LNCaP clone FGC (cell line): ENCODE measurements at places on chromosomes 3 and 15.

DNA sequence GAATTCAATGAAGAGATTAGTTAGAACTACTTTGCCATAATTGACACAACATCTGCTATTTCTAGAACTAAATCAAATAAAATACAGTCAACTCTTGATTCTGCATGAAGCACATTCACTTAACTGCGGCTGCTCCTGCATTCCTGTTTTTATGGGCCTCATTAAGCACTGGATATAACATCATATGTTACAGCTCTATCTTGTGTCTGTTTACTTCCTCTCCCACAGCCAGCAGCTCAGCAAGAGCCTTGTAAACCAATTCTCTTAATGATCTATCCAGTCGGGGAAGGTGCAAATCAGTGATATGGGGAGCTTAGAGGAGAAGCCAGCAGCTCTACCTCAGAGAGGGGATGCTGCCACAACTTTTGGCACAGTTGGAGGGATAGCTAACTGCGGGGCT lies 329.2 kb downstream of the ARRDC4 start:
- peak; percentile 30 for DNase-seq

DNA sequence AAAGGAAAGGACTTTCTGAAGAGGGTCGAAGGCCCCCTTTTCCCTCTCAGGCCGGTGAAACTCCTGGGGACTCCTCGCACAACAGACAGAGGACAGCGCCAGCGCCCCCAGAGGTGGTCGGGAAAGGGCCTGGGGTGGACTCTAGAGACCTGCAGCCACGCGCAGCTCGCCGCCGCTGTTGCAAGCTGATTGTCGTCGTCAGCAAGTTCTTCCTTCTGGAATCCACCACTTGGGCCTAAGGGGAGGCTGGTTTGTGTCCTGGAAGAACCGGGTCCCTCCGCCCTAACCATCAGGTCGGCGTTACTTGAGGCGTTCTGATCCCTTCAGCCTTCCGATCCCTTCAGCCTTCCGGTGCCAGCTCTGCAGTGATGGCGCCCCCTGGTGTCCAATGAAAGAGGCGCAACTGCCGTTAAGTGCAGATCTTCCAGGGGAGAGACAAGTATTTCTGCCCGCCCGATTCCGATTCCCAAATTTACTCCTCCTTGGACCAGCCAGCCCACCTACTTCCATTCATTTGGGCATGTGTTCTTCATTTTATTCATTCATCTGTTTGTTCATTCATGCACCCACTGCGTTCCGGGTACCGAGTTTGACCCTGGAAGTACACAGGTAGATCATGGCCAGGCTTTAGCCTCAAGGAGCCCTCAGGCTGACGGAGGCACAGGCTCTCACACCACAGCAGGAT lies 77.2 kb upstream of the SLC6A11 start:
- DNase-seq, result peak; percentile 6

- no peak for DNase-seq
Measured at GRCh38 chr15:31477301-31477700, 150.7 kb downstream of the KLF13 start.

GRCh38 chr3:78736863-78737262 lies 1030.9 kb downstream of the ROBO1 start:
- no peak for DNase-seq

DNA sequence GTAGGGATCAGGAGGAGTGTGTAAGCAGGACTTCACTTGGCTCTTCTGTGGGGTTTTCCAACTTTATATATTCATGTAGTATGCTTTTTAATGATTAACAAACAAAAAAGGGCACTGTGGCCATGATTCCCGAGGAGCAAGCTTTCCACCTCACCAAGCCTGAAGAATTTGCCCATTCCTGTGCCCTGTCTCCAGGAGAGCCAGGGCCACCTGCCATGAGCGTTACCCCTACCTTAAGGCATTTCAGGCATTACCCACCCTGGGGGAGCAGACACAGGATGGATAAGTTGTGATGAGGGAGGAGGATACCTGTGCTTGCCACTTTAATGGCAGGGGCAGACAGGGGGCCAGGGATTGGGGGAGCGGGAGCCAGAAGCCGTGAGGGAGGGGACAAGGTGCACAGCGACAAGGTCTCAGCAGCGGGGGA lies 3.0 kb downstream of the TRPM1 start:
- DNase-seq, result no peak

- DNase-seq, result no peak
Measured at GRCh38 chr3:196931828-196932587, 10.3 kb downstream of the NCBP2 start.

DNA sequence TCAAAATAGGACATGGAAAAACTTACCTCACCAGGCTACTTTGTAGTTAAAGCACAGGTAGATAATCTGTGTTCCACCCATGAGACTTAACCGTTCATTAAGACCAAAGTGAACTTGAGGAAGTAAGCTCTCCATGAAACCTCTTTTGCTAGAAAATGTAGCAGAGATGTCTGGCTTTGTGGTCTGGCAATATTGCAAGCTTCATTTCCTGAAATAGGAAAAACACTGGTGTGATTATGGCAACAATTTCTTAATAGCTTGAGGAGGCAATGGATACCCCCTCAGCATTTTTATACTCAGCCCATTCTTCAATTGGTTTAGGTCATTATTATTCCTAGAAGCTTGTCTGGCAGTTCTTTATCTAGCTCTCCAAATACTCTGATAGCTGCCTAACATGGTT lies 957.3 kb downstream of the IGSF11 start:
- no peak for DNase-seq

DNA sequence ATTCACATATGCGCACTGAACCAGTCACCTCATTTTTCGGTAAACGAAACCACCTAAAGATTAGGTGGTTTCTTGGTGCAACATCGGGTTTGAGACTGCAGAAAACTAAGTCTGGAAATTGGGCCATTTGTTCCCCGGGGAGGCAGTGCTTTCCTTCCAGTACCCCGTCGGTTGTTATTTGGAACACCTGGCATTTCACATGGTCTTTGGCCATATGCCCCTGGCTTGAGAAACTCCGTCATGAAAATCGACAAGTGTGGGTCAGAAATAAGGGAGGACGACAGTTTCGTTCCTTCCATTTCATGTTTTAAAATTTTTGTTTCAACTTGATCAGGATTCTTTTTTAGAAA lies 544 bp upstream of the GATM start:
- no peak for DNase-seq

- DNase-seq, result no peak
Measured at GRCh38 chr3:59515966-59516365, 466.1 kb upstream of the CFAP20DC start.

- no peak for DNase-seq
Measured at GRCh38 chr3:29426302-29427226, 145.7 kb downstream of the RBMS3 start.

DNA sequence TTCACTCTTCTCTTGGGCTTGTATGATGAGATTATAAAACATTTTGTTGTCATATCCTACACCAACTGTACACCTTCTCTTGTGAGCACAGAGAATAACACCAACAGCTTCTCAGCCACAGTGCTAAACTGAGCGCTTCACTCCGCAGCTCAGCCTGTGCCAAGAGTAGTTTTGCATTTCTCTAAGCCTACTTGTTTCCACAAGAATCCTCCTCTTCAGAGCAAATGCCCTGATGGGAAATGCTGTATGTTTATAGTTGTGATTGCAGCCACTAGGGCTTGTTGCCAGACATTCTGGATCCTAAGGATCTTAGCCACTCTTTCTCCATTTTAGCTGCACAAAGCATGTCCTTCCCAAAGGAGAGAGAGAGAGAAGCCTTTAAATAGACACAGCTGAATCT lies 138.8 kb upstream of the PLXND1 start:
- no peak for DNase-seq

DNA sequence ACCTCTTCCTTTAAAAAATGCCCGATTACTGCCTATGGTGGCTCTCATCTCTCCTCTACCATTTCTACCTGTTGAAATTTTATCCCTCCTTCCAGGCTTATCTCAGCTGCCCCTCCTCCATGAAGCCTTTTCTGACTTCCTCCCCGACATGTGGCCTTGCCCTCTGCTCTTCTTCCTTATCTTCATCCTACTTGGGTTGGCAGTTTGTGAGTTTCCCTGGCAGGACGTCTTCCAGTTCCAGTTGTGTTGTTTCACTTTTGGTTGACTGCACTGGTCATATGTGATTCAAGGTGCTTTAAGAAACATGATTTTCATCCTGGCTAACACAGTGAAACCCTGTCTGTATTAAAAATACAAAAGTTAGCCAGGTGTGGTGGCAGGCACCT lies 4.4 kb downstream of the DLL4 start:
- DNase-seq, result no peak

GRCh38 chr15:25391971-25392721 lies 46.7 kb downstream of the UBE3A start:
- DNase-seq, result no peak

DNA sequence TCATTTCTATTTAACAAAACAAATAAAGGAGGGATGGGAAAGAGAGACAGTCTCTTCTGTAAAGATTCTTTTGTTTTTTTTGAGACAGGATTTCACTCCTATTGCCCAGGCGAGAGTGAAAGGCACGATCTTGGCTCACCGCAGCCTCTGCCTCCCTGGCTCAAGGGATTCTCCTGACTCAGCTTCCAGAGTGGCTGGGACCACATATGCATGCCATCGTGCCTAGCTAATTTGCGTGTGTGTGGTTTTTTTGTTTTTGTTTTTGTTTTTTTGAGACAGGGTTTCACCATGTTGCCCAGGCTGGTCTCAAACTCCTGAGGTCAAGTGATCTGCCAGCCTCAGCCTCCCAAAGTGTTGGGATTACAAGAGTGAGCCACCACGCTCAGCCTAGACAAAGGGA lies 23.3 kb downstream of the STAG1 start:
- DNase-seq, result no peak

DNA sequence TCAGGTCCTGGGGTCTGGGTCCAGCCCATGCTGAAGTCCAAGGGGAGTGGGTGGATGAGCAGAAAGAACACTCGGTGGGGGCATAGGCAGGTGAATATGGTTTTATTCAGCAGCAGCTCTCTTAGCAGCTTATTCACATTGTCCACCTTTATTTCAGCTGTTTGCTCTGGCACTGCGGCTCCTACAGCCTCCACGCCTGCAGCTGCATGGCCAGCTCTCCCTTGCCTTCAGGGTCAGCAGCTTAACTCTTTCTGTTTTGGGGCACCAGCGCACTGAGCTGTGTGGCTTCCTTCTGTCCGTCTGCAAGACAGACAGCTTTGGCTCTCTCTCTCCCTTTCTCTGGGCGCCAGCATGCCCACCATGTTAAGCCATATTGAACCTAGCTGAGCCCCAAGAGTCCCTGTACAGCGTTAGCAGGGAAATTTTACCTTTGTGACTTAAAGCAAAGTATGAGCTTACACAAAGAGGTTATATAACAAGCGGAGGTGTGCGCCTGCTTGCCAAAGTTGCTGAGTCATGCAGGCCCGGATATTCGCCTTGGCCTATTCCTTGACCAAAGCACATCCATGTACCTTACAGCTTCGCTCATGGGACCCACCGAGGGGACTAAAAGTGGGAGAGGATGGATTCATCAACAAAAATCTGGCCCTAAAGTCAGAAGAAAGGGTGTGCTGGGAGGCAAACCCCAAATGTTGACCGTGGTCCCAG lies 170.1 kb upstream of the PFN2 start:
- no peak for DNase-seq

DNA sequence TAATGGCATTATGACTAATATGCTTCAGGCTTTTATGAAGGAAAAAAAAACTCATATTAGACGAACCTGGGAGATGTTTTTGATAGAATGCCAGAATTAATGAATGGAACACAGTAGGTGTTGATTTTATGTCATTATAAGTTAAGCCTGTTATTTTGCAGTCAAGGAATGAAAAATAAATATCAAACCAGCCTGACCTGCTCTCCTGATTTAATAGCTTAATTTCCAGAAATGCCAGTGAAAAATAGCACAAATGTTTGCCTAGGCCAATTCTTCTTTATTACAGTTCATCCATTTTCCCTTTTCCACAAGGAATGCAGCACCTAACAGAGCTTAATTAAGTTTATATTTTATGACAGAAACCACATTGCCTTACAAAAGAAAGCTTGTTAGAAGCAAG lies 292.0 kb downstream of the TBL1XR1 start:
- DNase-seq, result no peak

- DNase-seq, result no peak
Measured at GRCh38 chr3:158994386-158994785, 192.5 kb downstream of the MFSD1 start.

- no peak for DNase-seq
Measured at GRCh38 chr3:5115506-5116162, 6.5 kb upstream of the ARL8B start.

GRCh38 chr3:178901204-178901603 lies 170.4 kb downstream of the ZMAT3 start:
- no peak for DNase-seq

- DNase-seq, result no peak
Measured at GRCh38 chr15:96582473-96582872, 252.0 kb downstream of the NR2F2 start.

- peak; percentile 100 for DNase-seq
Measured at GRCh38 chr3:36993326-36994283, at the start of gene MLH1. MLH1 (plus strand) TSS chr3:36993518; CDS start chr3:36993548, 30 bp downstream.

GRCh38 chr3:22887664-22888291 lies 315.3 kb upstream of the UBE2E2 start:
- DNase-seq, result peak; percentile 23

- no peak for DNase-seq
Measured at GRCh38 chr3:32026593-32026992, 45.0 kb downstream of the ZNF860 start.

DNA sequence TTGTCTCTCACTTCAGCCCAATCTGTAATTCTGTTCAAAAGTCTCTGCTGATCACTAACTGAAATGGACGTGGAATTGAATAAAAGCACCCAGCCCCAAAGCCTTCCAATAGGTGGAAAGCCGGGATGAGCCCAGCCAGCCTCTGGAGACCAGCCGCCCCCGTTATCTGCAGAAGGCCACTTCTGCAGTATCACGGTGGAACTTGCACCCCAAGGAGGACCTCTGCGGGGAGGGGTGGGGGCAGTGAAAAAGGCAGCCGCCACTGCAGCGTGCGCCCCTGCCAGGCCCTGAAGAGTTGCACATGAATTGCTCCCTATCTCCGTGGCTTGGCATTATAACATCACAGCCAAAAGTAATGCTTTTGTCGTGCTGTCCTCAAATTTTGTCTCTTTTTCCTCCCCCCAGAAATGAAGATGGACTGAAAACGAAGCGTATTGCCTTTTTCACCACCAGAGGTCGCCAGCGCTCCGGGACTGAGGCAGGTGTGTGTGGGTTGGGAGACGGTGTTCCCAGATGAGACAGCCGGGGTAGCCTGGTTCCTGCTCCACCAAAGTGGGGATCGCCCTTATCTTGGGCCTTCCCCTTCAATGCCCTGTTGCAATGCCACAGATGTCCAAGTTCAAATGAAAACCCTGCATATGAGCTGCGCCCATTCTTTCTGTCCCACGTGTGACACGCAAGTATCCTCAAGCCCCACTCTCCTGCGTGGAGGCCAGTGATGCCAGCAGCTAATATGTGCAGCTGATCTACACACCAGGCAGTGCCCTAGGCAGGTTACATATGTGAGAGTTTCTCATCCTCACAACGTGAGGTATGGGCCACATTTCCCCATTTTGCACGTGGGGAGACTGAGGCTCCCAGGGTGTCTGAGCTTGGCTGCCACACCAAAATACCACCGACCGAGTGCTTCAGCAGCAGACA lies 96.0 kb downstream of the LRRK1 start:
- peak; percentile 21 for DNase-seq

DNA sequence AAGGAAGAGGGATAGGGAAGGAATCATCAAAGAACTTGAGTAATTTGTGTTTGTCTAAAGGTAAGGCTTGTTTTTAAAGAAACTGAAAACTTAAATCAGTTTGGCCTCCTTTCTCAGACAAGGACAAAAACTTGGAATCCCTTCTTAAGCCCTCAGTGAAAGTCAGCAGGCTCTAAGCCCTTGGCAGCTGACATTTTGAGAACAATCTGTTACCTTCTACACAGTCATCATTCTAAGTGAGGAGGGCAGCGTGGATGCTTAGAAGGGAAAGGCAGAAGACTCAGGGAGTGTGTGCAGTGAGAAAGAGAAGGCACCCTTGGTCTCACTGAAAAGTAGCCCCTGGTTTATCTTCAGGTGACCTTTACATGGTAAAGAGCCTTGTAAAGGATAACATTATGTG lies 10.8 kb downstream of the HSPBAP1 start:
- DNase-seq, result no peak
